Fibroblast of skin of left biceps (primary cell): ENCODE measurements at places on chromosomes 3 and 15.

GRCh38 chr15:37979671-37980409 lies 45.4 kb downstream of the TMCO5A start:
- no peak for DNase-seq

DNA sequence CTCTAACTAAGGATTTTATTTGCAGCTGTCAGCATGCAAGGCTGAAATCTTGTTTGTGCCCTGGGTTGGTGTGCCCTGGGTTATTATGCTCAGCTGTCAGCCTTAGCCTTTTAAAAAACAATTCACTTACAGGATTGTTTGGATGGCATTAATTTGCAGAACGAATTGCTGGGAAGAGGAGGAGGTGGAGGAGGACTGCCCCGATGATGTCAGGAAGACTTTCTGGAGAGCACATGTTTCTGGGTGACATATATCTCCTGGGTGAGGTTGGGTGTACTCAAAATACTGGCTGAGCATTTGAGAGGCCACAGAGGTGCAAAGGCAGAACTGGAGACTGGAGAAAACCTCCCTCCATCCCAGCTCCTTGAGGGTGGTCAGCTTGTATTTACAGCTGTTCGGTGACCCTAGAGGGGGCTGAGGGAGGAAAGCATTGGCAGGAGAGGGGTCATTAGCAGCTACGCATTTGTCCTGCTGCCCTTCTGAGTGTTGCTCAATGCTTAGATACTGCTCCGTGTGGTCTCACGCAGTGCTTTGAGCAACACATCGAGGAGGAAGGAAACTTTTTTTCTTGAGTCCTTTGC lies 59.8 kb upstream of the PSMD6 start:
- no peak for DNase-seq

GRCh38 chr15:53196788-53197187 lies 406.7 kb upstream of the ONECUT1 start:
- DNase-seq = no peak

DNA sequence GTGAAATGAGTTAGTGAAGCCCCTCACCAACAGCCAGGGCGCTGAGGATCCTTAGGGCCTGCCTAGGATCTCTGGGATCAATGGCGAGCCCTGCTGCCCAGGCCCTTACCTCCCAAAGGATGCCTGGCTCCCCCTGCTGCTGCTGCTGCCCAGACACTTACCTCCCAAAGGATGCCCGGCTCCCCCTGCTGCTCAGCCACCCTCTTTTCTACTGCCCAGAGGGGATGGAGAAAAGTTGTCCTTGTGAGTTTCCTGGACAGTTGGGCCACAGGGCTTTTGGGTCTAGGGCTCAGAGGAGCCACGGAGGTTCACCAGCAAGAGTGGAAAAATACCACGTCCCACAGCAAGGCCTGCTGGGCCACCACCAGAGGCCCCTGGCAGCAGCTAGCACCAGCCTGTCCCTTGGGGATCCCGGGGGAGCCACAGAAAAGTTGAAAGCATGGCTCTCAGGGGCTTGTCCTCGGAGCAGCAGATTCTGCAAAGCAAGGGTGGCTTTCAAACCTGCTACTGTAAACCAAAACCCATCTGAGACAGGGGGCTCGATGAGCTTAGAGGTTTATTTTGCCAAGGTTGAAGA lies 59.4 kb downstream of the SLC6A6 start:
- DNase-seq = no peak

DNA sequence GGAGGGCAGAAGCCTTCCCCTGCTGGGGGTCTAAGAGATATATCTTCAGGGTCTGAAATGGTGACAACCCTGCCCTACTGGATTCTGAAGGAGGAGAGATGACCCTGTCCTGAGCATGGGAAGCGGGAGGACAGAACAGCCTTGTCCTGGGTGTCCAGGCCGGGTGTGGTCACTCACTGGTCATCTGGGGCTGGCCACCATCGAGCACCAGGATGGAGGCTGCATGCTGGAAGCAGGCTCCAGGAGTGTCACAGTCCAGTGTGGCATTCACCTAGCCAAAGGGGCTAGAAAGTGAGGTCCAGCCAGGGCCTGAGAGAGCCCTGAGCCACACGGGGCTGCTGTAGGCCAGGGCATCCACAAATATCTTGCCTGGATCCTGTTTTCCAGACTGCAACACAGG lies 5.2 kb downstream of the CDHR4 start:
- DNase-seq = no peak

- DNase-seq = no peak
Measured at GRCh38 chr3:24683633-24684384, 189.2 kb upstream of the THRB start.

GRCh38 chr3:161920196-161920595 lies 423.6 kb downstream of the OTOL1 start:
- no peak for DNase-seq

DNA sequence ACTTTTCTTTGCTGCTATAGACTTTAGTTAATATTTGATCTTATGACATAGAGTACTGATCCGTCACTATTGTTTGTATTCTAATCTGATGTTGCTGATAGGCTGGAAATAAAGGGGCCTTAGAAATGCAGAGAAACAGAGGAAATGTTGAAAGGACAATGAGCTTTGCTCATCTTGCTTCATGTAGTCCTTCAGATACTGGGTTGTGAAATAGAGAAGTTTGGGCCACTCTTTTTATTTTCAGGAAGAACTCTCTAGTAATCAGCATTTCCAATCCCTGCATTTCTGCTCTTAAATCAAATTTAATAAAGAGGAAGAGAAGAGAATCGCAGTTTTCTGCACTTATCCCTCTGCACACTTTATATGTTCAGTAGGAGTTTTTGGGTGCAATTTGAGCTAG lies 192.8 kb upstream of the THBS1 start:
- DNase-seq = no peak

DNA sequence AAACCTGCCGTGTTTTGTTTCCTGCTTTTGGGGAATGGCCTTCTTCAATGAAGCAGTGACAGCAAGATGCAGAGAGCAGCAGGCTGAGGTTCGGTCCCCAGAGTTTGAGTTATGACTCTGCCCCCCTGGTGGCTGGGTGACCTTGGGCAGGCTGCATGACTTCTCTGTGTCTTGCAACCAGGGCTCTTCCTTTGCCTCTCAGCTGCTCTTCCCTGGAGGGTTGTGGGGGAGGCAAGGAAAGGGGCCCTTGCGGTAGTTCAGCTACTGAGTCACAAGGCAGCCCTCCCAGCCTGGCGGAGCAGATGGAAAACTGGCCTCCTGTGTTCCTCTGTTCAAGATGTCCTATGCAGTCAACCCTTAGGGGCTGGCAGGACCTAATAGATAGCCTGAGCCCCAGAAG lies 17.1 kb downstream of the CTXND1 start:
- DNase-seq = no peak

- no peak for DNase-seq
Measured at GRCh38 chr3:49654955-49655556, 19.1 kb upstream of the APEH start.

DNA sequence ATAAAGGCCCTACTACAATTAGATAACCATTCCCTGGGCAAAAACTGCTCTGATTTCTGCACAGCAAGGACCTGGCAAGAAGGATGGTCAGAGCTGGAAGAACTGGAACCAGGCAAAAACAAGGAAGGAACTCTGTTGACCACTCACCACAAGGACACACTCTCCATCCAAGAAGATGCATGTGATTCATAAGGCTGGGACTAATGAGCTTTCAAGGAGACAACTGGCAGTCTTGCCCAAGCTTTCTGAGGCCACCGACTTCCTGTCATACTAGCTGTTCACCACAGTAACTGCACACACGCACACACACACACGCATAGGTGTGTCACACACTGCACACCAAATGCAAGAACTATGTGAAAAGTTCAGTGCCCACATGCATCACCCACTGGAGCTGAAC lies 256.6 kb downstream of the OCA2 start:
- no peak for DNase-seq

GRCh38 chr3:123847209-123847608 lies 36.9 kb downstream of the MYLK start:
- DNase-seq = no peak

- DNase-seq = no peak
Measured at GRCh38 chr15:72968531-72968922, 83.7 kb upstream of the NEO1 start.
